ENCODE measurements at places on chromosomes 3 and 15.

DNA sequence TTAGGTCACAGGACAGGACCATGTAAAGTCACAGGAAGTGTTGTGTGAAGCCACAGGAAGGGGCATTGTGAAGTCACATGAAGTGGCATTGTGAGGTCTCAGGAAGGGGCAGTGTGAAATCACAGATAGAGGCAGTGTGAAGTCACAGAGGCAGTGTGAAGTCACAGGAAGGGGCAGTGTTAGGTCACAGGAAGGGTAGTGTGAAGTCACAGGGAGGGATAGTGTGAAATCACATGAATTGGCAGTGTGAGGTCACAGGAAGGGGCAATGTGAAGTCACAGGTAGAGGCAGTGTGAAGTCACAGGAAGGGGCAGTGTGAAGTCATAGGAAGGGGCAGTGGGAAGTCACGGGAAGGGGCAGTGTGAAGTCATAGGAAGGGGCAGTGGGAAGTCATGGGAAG is 37.9 kb downstream of the GASK1A start:
- DNase-seq = no peak

DNA sequence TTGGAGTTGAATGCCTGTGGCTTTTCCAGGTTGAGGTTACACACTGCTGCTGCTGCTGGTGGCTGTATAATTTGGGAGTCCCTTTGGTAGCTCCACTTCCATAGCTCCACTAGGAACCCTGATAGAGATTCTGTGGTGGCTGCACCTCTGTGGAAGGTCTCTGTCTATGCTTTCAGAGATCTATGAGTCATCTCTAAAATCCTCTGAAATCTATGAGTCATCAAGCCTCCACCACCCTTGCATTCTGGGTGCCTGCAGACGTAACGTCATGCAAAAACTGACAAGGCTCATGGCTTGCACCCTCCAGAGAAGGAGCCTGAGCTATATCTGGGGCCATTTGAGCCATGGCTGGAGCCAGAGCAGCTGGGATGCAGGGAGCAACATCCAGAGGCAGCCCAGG is 1037.0 kb upstream of the CFAP20DC start:
- peak; percentile 18 for DNase-seq

- no peak for DNase-seq
These were observed 118.3 kb upstream of the AADACL2 start for GRCh38 chr3:151615464-151615863.

DNA sequence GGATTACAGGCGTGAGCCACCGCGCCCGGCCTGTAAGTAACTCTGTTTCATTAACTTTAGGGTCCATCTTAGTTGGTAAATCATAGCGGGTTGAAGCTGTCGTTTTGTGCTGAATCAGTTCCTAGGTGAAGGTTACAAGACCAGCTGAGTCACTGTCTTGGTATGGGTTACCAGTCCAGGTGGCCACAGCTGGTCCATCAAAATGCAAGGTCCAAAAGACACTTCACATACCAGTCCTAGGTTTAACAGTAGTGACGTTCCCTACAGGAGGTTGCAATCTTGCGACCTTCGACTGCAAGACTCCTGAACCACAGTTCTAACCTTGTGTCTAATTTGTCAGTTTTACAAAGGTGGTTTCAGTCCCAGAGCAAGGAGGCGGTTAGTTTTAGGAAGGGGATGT is 160.1 kb upstream of the ATP10A start:
- DNase-seq = no peak

DNA sequence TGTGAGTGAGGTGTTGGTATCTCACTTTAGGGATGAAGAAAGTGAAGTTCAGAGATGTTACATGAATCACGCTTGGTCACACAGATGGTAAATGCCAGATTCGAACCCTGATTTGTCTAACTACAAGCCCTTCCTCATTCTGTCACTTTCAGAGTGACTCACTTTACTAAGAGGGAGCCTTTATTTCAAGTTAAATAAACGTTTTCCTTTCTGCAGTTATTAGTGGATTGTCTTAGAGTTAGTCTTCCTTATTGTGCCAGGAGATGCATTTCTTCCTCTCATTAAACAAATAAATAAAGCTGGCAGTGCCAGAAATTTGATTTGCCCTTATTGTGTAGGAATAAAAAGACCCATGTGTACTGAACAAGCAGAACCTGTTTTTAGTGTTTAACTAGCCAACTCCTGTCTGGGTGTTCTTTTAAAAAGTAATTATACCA is 162.5 kb downstream of the AKAP13 start:
- no peak for DNase-seq

DNA sequence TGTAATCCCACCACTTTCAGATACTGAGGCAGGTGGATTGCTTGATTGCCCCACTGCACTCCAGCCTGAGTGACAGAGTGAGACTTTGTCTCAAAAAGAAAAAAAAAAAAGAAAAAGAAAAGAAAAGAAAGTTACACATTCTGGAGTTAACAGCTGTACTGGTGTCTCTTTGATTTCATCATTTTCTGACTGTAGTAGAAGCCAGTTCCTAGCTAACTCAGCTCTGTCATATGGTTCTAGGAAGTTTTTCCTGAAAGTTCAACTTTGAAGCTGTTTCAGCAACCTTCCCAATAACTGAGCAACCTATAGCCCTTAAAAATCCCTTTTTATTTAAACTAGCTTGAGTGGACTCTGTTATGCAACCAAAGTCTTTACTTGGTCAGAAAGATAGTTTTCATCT is 104.6 kb upstream of the STRIT1 start:
- DNase-seq = no peak

DNA sequence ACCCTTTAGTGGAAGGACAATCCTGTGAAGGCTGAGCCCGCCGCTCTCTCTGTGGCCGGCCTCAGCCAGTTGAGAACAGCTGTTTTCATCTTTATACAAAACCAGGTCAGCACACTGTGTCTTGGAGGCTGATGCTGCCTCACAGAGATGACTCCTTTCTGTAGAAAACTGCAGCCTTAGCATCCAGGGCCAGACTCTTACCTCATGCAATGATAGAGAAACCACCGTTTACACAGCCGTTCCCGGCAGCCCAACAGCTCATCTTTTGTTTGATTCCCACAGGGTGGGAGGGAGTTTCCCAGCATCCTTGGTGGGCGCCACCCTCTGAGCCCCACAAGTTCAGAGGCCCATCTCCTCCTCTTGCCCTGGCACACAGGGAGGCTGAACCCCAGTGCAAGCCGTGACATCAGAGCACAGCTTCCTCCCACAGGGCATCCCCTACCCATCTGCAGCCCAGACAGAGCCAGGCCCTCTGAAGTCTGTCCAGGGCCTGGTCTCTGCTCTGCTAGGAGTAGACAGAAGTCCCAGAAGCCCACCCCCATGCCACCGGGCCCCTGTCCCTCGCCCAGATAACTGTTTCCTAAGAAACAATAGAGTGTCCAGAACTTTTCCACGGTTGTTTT is 105.0 kb downstream of the LRRK1 start:
- no peak for DNase-seq

- no peak for DNase-seq
These were observed 158.2 kb upstream of the ABI3BP start for GRCh38 chr3:101151286-101151913.

GRCh38 chr3:130276203-130276803 is 69.2 kb upstream of the COL6A5 start:
- DNase-seq = no peak

- DNase-seq = no peak
These were observed 42.1 kb downstream of the IGF1R start for GRCh38 chr15:98690272-98690950.

DNA sequence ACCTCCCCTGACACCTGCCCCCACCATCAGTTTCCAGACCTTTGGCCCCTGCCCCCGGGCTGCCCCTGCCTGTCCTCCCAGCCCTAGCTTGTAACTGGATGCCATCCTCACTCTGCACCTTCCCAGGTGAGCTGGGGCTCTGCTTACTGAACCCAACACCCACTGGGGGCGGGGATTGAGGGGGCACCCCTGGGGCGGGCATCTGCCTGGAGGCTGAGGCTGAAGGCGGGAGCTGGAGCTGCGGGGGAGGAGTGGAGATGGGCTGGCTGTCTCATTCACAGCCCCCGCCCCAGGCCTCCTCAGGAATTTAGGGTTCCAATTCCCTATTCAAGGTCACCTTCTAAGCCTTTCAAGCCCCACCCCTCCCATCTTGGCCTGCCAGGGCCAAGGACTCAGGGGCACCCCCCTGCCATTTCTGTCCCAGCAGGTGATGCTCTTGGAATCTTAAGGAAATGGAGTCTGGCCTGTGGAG is 17.7 kb downstream of the PIF1 start:
- DNase-seq = no peak

- no peak for DNase-seq
These were observed 14.2 kb downstream of the GRIP2 start for GRCh38 chr3:14525685-14526631.

DNA sequence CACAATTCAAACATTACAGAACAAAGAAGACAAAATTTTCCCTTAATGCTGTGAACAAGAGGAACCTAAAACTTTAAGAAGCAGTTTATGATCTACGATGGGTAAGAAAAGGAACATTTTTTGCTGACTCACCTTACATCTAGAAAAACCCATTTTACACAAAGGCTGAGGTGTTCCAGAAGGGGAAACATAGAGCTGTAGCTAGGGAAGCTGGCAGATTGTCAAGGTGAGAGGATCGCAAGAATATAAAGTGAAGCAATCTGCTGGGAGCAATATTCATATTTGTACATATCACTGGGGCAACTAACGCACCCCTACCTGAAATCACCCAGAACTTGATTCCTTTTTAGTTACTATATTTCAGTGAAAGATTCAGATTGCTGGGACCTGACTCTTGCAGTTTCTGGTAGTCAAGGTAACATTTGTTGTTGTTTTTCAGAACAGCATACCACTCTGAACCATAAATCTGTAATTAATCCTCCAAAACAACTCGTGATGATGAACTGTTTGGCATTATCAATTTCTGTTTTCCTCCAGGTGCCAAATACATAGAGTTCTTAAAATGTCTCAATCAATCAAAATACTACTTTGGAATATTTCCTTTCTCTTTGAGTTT is 184.1 kb upstream of the LRRC3B start:
- DNase-seq = no peak

DNA sequence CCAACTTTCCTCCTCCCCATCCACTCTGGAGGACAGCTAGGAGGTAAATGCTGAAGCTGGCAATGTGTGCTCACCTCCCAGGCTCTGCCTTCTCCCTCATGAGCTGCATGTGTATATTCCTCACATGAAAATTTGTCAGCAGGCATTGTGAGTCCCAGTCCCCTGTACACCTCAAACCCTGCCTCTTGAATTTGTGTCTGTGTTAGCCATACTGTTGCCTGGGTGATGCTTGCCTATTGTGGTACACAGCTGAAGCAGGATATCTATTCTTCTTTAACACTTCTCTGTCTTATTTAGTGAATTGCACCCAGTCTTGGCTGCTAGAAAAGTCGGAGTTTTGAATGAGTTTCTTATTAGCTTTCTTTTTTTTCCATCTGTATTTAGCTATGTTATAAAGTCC is 586.0 kb upstream of the TGFBR2 start:
- DNase-seq = no peak

DNA sequence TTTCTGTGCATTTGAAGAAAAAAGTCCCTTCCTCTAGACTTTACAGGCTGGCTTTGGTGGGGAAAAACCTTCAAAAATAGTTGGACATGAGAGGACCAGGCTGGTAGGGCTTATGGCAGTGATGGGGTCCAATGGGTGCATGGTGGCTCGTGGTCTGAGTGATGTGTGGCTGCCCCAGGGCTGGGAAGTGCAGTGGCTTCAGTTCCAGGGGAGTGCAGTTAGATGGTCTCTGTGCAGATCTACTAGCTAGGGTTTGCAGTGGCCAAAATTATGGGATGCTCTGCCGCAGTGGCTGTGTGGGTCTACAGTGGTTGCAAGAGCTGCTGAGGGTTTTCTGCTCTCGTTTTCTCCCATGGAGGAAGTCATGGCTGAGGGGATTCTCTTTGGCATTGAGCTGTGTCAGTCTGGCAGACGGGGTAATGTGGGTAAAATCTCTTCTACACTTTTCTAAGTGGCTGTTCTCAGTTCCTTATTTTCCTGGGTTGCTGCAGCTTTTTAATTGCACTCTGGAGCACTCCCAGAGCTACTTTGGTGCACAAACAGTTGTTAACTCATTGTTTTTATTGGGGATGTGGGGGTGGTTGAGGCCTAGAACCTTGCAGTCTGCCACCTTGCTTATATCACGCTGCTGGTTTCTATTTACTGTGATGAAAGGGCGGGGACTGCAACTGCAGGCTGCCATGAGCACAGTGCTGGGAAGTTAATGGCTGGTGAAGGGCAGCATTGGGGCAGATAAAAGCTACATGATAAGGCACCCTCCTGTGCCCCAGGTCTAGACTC is 1324.6 kb downstream of the NSUN3 start:
- no peak for DNase-seq

Data from stimulated activated CD4-positive, alpha-beta T cell treated with anti-CD3 and anti-CD28 coated beads, Interleukin-1b, Interleukin-23, amount 100 ng/mL, for 24 hours (primary cell).